ENCODE measurements at places on chromosomes 4 and X. TPM values are rescaled to one million over a fixed set of nuclear protein-coding genes. Genes with fewer than 3 reads are reported as not detected.
A peak's percentile ranks its signal among the peaks of the same experiment; 100 is the strongest.

- DNase-seq, result no peak
These were observed 147.0 kb downstream of the PDLIM5 start for GRCh38 chr4:94598758-94599157.

- peak; percentile 76 for DNase-seq
These were observed 34.7 kb downstream of the FRMPD3 start for GRCh38 chrX:107484002-107484726.

Gene EFHC2
- 4.0 TPM for total RNA-seq

Gene PIR
- 18.0 TPM for total RNA-seq
